ENCODE measurements at places on chromosomes 4 and X. TPM values are rescaled to one million over a fixed set of nuclear protein-coding genes. Genes with fewer than 3 reads are reported as not detected.

Gene TEX11
- total RNA-seq, result not detected

Gene RPS6KA6
- not detected for total RNA-seq

Gene SSR4
- total RNA-seq, result 299 TPM

Gene SYP
- total RNA-seq, result 0.35 TPM

Gene FMR1NB
- not detected for total RNA-seq

Gene PWWP3B
- not detected for total RNA-seq

Gene PCYT1B
- not detected for total RNA-seq

Gene NUP54
- 82.0 TPM for total RNA-seq

- H3K4me1 ChIP-seq, result no peaks in the 10 kb centered on the region
- no peak overlapping the region for H3K27ac ChIP-seq
- no peak for DNase-seq
- H3K4me3 ChIP-seq, result no peak overlapping the region
- H3K36me3 ChIP-seq, result no peaks in the 10 kb centered on the region
These were observed 787 bp upstream of the SRPX2 start for GRCh38 chrX:100643212-100643611.

DNA sequence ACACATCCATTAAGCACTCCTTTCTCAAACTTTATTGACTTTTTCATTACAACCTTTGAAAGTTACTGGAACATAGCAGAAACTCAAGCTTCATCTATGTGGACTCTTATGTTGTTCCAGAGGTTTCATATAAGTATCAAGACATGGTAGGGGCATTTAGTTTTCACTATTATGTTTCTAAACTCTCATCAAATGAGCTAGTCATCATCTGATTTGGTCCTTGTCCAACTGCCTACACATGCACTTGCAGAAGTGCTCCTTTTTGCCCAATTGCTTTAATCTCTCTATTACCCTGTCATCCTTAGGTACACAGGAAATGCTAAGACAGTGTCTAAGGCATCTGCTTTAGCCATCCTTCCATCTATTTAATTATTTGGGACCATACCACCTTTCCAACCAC lies 42.2 kb upstream of the EPGN start:
- H3K27ac ChIP-seq, result no peak overlapping the region
- no peaks in the 10 kb centered on the region for H3K4me1 ChIP-seq
- H3K4me3 ChIP-seq, result no peak overlapping the region
- no peaks in the 10 kb centered on the region for H3K36me3 ChIP-seq
- no peak for DNase-seq

GRCh38 chr4:153045111-153045982 lies 109.2 kb downstream of the FHDC1 start:
- no peaks in the 10 kb centered on the region for H3K4me1 ChIP-seq
- peaks cover 2% of the 10 kb centered on the region for H3K27me3 ChIP-seq

GRCh38 chr4:54879576-54879975 lies 221.8 kb downstream of the KIT start:
- no peak overlapping the region for H3K4me3 ChIP-seq
- H3K27ac ChIP-seq, result no peak overlapping the region
- no peaks in the 10 kb centered on the region for H3K4me1 ChIP-seq
- no peak for DNase-seq
- no peaks in the 10 kb centered on the region for H3K36me3 ChIP-seq
- H3K27me3 ChIP-seq, result no peaks in the 10 kb centered on the region

- no peak overlapping the region for H3K4me3 ChIP-seq
- H3K4me1 ChIP-seq, result no peaks in the 10 kb centered on the region
- no peak overlapping the region for H3K27ac ChIP-seq
- no peaks in the 10 kb centered on the region for H3K36me3 ChIP-seq
- DNase-seq, result no peak
- H3K27me3 ChIP-seq, result no peaks in the 10 kb centered on the region
These were observed 1109.3 kb upstream of the LCORL start for GRCh38 chr4:19130866-19131265.

- no peak overlapping the region for H3K4me3 ChIP-seq
- H3K27me3 ChIP-seq, result no peaks in the 10 kb centered on the region
- H3K4me1 ChIP-seq, result no peaks in the 10 kb centered on the region
- no peak for DNase-seq
These were observed 80.1 kb downstream of the ANKRD50 start for GRCh38 chr4:124632439-124632838.

- H3K27me3 ChIP-seq, result no peaks in the 10 kb centered on the region
- no peak overlapping the region for H3K4me3 ChIP-seq
- no peak for DNase-seq
- no peaks in the 10 kb centered on the region for H3K4me1 ChIP-seq
- no peak overlapping the region for H3K27ac ChIP-seq
- H3K36me3 ChIP-seq, result no peaks in the 10 kb centered on the region
These were observed 203.6 kb downstream of the ARHGEF9 start for GRCh38 chrX:63581398-63581797.

GRCh38 chr4:147288512-147288911 lies 192.4 kb upstream of the EDNRA start:
- no peaks in the 10 kb centered on the region for H3K27me3 ChIP-seq
- no peaks in the 10 kb centered on the region for H3K36me3 ChIP-seq
- no peaks in the 10 kb centered on the region for H3K4me1 ChIP-seq
- H3K27ac ChIP-seq, result no peak overlapping the region

DNA sequence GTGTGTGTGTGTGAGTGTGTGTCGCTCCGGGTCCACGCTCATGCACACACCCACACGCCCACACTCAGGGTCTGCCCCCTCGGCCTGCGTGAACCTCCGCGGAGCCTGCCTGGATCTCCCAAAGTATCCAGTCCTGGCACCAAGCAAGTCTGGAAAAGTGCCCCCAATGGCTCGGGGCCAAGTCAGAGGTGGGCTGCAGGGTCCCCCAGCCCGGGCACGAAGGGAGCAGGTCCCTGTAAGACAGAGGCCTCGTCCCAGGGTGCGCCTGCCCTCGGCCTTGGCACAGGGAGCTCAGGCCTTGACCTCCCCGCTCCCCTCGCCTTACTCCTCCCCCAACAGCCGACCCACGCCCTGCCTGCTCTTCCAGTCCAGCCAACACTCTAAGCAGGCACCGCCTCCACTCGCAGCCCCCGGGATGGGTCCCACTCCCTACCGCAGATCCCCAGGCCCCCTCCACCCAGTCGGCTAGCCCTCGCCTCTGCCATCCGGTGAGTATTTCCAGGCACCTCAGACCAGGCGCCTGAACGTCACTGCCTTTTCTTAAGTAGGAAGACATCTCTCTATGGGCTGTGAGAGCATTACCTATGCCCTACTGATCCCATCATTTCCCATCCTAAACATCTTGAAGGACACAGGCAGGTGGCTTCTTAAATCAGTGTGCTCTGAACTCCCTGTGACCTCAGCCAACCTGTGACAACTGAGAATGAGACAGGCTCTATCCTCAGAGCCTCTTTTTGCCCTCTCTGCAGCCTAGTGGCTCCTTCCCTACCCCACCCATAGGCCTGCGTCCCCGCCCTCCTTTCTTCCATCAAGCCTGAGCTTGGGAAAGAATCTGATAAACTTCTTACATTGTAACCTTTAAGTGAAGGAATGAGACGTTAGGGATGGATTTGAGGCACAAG lies 704 bp downstream of the FAM114A1 start:
- H3K27ac ChIP-seq, result no peak overlapping the region
- H3K4me3 ChIP-seq, result no peak overlapping the region
- no peaks in the 10 kb centered on the region for H3K36me3 ChIP-seq
- DNase-seq, result no peak

GRCh38 chr4:108628411-108628810 lies 8.0 kb downstream of the RPL34 start:
- peaks cover 86% of the 10 kb centered on the region for H3K36me3 ChIP-seq
- H3K4me3 ChIP-seq, result no peak overlapping the region
- no peak overlapping the region for H3K27ac ChIP-seq
- H3K4me1 ChIP-seq, result no peaks in the 10 kb centered on the region

- no peak overlapping the region for H3K4me3 ChIP-seq
- no peaks in the 10 kb centered on the region for H3K36me3 ChIP-seq
- no peaks in the 10 kb centered on the region for H3K4me1 ChIP-seq
- H3K27ac ChIP-seq, result no peak overlapping the region
These were observed 636.6 kb downstream of the FAT4 start for GRCh38 chr4:125951261-125951887.

GRCh38 chrX:31007321-31007720 lies 64.5 kb downstream of the FTHL17 start:
- no peaks in the 10 kb centered on the region for H3K4me1 ChIP-seq
- H3K4me3 ChIP-seq, result no peak overlapping the region
- no peak overlapping the region for H3K27ac ChIP-seq
- no peaks in the 10 kb centered on the region for H3K27me3 ChIP-seq

DNA sequence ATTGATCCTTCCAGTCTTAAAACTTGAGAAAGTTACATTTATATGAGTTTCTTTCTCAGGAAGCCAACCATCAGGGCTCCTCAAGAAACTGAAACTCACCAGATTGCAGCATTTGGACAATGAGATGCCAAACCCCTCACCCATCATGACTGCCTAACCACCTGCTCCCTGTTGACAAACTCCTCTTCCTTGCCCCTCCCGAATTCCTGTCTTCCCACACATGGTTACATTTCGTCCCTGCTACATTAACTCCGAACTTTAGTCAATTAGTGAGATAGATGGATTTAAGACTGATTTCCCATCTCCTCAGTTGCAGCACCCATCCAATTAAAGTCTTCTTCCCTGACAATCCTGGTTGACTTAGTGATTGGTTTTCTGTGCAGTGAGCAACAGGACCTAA lies 118.7 kb downstream of the ZNF330 start:
- no peak for DNase-seq
- no peak overlapping the region for H3K27ac ChIP-seq
- H3K36me3 ChIP-seq, result no peaks in the 10 kb centered on the region

- no peaks in the 10 kb centered on the region for H3K27me3 ChIP-seq
- no peaks in the 10 kb centered on the region for H3K4me1 ChIP-seq
- H3K4me3 ChIP-seq, result no peak overlapping the region
- no peak overlapping the region for H3K27ac ChIP-seq
These were observed 20.3 kb downstream of the EVC start for GRCh38 chr4:5730993-5731990.

DNA sequence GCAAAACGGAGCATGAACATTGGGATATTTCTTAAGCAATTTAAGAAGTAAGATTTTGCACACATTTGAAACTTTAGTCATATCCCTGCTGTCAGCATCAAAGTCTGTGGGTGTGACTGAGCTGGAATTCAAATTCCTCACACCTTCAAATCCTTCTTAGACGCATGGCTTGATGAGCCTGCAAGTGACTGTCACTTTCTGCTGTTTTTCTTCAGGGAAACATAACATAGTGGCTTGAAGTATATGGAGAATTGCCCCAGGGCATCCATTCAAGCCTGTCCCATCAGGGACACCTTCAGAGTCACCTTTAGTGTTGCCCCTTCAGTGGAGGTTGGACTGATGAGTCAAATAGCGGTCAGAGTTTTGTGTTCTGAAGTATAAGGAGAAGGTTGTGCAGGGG lies 17.4 kb downstream of the FHDC1 start:
- DNase-seq, result no peak
- no peak overlapping the region for H3K27ac ChIP-seq
- H3K36me3 ChIP-seq, result no peaks in the 10 kb centered on the region

- H3K27ac ChIP-seq, result no peak overlapping the region
- no peaks in the 10 kb centered on the region for H3K36me3 ChIP-seq
- no peak overlapping the region for H3K4me3 ChIP-seq
- no peak for DNase-seq
These were observed 552.6 kb upstream of the INTU start for GRCh38 chr4:127080141-127080540.

GRCh38 chrX:1486177-1486576 lies 33.5 kb upstream of the ASMTL start:
- no peaks in the 10 kb centered on the region for H3K27me3 ChIP-seq
- peaks cover 14% of the 10 kb centered on the region for H3K4me1 ChIP-seq
- H3K4me3 ChIP-seq, result no peak overlapping the region
- DNase-seq, result no peak
- no peak overlapping the region for H3K27ac ChIP-seq

- no peak overlapping the region for H3K27ac ChIP-seq
- H3K36me3 ChIP-seq, result no peaks in the 10 kb centered on the region
- DNase-seq, result no peak
- no peaks in the 10 kb centered on the region for H3K4me1 ChIP-seq
- H3K4me3 ChIP-seq, result no peak overlapping the region
- H3K27me3 ChIP-seq, result no peaks in the 10 kb centered on the region
These were observed 2.8 kb upstream of the GRIA2 start for GRCh38 chr4:157217708-157218107.

DNA sequence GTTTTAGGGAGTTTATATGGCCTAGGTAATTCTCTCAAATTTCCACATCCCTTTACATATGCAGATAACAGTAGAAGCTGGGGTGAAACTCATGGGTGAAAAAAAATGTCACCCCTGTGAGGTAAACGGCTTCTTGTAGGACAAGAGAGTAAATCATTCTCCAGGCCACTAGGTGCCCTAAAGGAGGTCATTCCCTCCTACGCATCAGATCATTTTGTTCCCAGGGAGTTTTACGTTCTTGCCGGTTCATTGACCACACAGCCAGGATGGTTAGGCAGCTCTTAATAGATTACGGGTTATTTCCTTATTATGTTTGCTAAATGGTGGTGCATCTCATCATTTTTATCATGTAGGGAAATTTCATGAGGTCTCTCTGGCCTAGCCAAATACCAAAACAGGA lies 225.8 kb upstream of the NOCT start:
- no peak overlapping the region for H3K27ac ChIP-seq
- H3K27me3 ChIP-seq, result no peaks in the 10 kb centered on the region
- no peak for DNase-seq
- H3K4me3 ChIP-seq, result no peak overlapping the region
- no peaks in the 10 kb centered on the region for H3K36me3 ChIP-seq

GRCh38 chr4:168651374-168651773 lies 154.5 kb downstream of the PALLD start:
- H3K4me1 ChIP-seq, result no peaks in the 10 kb centered on the region
- H3K4me3 ChIP-seq, result no peak overlapping the region
- H3K27me3 ChIP-seq, result no peaks in the 10 kb centered on the region
- H3K36me3 ChIP-seq, result no peaks in the 10 kb centered on the region

DNA sequence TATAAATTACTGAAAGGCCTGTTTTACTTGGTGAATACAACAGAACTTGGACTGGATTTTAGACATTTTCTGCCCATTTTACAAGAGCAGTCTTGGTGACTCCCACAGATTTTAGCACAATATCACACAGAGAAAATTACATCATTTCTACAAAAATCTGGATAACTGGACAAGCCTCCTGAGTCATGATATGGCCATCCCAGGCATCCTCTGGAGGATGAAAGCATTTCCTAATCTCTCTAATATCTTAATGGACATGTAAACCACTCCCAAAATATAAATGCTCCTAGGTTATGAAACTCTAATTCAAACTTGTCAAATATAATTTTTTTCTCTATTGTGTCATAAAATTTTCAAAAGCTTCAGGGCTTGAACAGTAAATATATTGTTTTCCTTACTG lies 1170.8 kb upstream of the PCDH7 start:
- H3K4me1 ChIP-seq, result no peaks in the 10 kb centered on the region
- no peak overlapping the region for H3K27ac ChIP-seq
- DNase-seq, result no peak
- H3K4me3 ChIP-seq, result no peak overlapping the region
- H3K36me3 ChIP-seq, result no peaks in the 10 kb centered on the region
